NCI-H2081 (cell line): ENCODE measurements at places on chromosomes 1 and 21.

- no peak for DNase-seq
These were observed 13.2 kb downstream of the PLPP3 start for GRCh38 chr1:56566061-56566744.

DNA sequence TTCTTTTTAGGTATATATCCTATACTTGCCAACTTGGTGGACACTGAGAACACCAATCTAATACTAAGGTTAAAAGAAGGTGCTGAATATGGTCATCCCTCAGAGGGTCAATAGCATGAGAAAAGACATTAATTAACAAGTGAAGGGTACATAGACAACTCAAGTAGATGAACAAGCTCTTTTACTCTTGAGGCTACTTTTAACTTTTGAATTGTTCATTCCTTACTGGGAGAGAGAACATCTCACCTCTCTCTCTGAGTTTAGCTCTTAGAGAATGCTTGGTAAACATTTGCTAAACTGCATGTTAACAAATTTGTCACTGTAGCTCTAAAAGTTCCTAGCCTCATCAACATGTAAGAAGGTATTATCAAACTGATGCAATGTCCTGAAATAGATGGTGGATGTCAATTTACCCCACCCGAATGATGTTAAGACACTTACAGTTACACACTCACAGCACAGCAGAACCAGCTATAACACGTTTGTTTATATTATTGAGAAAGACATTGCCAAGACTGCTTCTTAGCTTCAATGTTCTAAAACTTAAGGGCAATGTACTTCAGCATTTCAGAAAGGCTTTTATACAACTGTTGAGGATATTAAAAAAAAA lies 35.9 kb downstream of the HEATR1 start:
- DNase-seq = no peak

- DNase-seq = no peak
These were observed 109.5 kb upstream of the KIF26B start for GRCh38 chr1:245045087-245045881.

DNA sequence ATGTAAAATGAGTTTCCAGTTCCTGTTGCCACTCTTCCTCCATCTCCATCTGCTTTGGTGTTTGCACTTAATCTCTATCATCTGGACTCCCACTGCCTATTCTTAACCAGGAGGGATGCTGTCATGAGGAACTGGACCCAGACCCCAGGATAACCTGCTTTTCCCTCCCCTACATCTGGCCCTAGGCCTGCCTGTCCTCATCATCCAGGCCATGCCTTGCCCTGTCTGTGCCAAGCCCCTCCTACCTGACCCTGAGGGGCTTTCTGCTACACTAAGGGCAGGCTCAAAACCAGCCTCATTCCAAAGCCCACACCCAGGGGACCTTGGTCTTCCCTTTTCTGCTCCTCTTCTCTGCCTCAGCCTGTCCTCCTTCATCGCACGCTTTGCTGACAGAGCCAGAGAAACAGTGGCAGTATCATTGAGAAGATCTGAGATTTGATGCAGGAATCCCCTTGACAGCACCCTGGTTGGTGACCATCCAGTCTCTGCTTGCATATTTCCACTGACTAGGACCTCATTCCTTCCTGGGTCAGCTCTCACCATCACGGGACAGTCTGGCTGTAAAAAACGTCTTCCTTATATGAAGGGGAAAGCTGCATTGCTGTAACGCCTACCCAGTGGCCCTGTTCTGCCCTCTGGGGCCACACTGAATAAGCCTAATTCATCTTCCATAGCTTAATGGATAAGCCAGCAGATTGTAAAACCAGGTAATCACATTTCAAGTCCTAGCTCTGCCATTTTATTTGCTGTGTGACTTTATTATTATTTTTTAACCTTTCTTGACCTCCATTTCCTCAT lies 38.8 kb downstream of the PLXNA2 start:
- no peak for DNase-seq

DNA sequence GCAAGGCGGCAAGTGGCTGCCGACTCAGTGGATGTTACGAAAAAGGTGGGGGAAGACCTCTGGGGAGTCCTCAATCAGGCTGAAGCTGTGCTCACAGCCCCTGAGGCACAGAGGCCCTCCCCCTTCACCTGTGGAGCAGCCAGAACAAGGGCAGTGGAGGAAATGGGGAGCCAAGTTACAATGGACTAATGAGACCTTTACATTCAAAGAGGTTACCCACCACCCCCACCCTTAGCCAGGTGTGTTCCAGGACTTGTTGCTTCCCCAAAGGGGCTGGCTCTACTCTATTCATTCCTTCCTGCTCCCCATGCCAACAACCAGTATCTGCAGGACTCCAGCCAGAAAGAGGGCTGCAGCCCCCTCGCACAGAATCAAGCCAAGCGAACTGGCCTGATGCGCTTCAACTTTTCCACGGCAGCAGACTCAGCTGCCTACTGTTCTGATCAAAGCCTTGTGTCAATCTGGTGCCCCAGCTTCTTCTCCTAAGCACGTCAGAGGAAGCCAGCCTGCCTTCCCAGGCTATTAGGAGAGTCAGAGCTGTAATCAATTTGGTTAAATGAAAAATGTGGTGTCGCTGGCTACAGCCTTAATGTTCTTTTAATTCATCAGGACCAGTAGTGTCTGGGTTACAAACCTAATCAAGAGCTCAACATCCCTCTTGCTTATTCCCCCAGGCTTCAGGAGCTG lies 1.8 kb upstream of the SYT2 start:
- no peak for DNase-seq

GRCh38 chr1:14482784-14483450 lies 115.6 kb upstream of the KAZN start:
- no peak for DNase-seq

DNA sequence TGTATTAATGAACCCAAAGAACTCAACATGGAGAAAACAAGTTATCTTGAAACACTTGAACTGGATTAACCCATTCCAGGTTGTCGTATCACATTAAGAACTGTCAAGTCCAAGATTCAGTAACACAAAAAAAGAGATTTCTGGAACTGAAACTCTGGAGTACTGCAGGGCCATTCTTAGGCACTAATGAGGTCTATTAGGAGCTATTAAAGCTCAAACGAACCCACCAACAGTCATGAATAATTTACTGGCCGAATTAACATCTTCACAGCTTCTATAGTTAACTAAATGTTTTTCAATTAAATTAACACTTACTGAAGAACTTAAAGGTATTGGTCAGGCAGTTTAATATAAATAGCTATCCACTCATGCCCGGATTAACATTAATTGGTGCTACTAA lies 4.6 kb downstream of the CSDE1 start:
- no peak for DNase-seq

GRCh38 chr1:66335859-66336640 lies 197.9 kb upstream of the SGIP1 start:
- DNase-seq = no peak
